ENCODE measurements at places on chromosomes 2 and 18. TPM values are rescaled to one million over a fixed set of nuclear protein-coding genes. Genes with fewer than 3 reads are reported as not detected.

GRCh38 chr2:70304498-70304897, 2.6 kb upstream of the FAM136A start:
- no peak for DNase-seq

- no peak for DNase-seq
These were observed 144.2 kb downstream of the RTP5 start for GRCh38 chr2:242013771-242014170.

The SLC4A5 gene
- total RNA-seq = 2.6 TPM

GRCh38 chr2:85238607-85239006, 89.2 kb downstream of the TGOLN2 start:
- no peak for DNase-seq

GRCh38 chr2:1628893-1629292, 115.4 kb downstream of the PXDN start:
- DNase-seq = peak; percentile 87

- DNase-seq = peak; percentile 36
These were observed 1.5 kb downstream of the CAB39 start for GRCh38 chr2:230714136-230714480.

GRCh38 chr18:54388203-54389142, 30.8 kb downstream of the C18orf54 start:
- no peak for DNase-seq

DNA sequence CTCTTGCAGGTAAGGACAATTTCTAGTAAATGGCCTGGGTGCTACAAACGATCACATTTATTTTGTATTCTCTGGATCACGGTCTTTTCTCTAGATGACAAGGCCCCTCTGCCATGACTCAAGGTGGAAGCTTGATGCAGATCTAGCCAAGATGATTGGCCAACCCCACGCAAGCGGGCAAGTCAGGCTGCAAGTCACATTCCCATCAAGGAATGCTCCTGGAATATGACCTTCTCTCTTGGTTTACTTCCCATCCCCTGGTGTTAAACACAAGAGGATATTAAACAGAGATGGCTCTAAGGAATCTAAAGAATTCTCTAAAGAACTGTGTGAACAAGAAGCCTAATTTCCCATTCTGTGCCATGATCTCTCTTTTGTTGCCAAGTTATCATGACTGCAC, 97.3 kb upstream of the SERPINE2 start:
- DNase-seq = no peak

DNA sequence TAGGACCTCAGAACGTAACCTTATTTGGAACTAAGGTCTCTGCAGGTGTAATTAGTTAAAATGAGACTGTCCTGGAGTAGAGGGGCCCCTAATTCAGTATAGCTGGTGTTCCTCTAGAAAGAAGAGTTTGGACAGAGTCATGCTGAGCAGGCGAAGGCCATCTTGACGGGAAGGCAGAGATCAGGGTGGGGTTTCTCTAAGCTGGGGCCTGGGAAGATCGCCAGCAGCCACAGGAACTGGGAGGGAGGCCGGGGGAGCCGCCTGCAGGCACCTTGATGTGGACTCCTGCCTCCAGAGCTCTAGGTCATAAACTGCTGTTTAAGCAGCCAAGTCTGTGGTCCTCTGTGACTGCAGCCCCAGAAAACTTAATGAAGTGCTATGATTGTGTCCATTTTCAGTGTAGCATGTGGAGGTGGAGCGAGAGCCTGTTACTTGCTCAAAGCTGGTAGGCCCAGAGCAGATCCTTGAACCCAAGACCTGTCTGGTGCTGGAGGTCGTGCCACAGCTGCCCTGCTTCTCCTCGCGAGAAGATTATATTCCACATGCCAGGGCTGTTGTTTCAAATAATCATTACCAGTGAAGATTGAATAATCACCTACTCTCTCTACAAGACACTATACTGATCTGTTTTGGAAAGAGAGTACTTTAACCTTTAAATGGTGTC, 105.7 kb downstream of the TPO start:
- no peak for DNase-seq

DNA sequence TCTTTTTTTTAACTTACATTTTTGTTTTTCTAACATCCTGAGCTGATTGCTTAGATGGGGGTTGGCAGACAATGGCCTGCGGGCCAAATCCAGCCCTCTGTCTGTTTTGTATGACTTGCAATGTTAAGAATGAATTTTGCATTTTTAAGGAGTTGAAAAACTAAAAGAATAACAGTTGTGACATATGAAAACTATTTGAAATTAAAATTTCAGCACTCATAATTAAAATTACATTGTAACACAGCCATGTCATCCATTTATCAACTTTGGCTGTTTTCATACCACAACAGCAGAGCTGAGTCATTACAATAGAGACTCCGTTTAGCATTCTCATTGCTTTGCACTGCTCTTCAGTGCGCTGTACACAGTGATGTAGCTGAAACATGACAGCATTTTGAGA, 94.1 kb upstream of the MC4R start:
- no peak for DNase-seq

- DNase-seq = peak; percentile 35
These were observed 35.7 kb upstream of the ST3GAL5 start for GRCh38 chr2:85924522-85924921.

DNA sequence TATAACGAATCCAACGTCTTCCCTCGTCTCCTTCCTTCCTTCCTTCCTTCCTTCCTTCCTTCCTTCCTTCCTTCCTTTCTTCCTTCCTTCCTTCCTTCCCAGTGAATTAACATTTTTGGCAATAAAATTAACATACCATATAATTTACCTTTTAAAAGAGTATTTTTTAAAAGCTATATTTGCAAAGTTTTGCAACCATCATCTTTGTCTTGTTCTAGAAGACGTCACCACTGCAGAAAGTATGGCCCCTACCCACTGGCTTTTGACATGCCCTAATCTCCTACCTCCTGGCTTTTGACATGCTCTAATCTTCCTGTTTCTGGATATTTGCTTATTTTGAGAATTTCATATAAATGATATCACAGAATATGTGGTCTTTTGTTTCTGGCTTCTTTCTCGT, 1023.9 kb upstream of the ZEB2 start:
- DNase-seq = no peak

DNA sequence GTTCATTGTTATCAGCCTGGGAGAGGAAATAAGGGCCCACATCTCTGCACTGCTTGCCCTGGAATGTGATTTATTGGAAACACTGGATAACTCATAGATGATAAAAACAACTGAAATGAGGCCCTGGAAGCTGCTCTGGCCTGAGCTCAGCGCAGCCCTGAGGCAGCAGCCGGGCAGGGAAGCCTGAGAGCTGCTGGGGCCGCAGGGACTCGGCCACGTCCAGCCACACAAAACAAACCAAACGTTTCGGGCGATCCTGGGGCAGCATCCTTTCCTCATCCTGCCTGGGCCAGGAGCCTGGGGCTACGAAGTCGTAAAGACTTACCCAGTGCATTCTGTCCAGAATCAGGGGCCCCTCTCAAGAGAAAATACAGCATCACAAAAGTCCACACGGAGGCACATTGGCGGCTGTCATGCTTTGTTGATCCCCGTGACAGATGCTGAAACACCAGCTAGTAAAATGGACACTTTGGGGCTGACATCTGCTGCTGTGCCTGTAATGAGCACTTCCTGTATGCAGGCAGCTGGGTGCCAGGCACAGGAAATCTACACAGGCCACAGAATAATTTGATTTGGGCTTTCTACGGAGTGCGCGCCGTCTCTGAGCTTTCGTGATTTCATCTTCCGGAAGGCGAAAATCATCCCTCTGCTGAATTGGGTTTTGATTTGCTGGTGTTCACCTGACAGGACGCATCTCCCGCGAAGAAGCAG, 250.6 kb downstream of the EIPR1 start:
- peak; percentile 80 for DNase-seq

The CHST10 gene
- 21.4 TPM for total RNA-seq

DNA sequence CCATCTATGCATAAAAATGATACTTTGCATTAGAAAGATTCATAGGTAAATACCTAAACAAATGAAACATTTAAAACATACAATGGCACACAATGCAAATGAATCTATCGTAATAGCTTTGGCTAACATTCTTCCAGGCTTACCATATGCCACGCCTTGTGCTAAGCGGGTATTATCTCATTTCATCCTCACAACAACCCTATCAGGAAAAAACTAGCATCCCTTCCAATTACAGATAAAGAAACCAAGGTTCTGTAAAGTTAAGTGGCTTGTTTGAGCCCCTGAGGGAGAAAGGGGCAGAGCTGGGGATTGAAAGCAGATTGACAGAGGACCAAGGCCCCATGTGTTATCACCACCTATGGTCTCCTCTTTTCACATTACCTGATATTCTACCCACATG, 145.4 kb upstream of the ETAA1 start:
- DNase-seq = no peak

DNA sequence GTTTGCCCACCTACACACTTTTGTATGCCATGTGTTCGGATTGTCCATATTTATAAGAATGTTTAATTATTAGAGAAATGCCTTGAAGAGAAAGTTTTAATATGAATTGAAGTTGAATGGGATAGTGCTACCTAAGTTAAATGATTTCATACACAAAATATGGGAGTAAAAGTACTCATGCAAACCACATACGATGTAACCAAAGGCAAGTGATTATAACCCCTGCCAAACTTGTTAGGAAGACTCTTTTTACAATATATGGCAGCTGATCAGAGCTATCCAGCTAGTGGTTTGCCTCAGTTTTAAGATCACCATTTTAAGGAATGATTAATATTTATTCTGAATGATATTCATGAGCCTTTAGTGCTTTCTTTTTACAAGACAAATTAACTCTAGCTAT, 106.7 kb downstream of the MYO1B start:
- DNase-seq = no peak

DNA sequence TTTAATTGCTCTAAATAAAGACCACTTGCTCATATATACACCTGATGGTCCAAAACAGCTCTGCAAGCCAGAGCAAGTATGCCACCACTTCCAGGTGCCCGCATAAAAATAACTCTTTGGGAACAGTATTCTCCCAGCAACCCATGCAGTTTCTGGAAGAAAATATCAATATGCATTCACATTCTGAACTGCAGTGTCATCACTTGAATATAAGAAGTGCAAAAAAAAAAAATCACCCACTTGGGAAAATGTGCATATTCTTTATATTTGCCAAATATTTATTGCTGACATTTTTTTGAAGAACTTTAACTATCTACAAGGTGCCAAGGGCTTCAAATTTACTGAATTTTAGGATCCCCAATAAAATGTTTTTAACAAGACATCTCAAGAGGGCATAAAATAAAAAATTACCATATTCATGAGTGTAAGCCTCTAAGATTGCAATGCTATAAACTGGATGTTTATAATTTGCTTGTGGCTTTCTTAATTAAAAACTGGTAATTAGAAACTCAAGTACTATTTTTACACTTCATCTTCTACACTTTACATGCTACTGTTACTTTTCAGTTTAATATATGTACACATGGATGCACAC, 360.6 kb upstream of the HNRNPA3 start:
- no peak for DNase-seq

The RFX8 gene
- total RNA-seq = 0.51 TPM

DNA sequence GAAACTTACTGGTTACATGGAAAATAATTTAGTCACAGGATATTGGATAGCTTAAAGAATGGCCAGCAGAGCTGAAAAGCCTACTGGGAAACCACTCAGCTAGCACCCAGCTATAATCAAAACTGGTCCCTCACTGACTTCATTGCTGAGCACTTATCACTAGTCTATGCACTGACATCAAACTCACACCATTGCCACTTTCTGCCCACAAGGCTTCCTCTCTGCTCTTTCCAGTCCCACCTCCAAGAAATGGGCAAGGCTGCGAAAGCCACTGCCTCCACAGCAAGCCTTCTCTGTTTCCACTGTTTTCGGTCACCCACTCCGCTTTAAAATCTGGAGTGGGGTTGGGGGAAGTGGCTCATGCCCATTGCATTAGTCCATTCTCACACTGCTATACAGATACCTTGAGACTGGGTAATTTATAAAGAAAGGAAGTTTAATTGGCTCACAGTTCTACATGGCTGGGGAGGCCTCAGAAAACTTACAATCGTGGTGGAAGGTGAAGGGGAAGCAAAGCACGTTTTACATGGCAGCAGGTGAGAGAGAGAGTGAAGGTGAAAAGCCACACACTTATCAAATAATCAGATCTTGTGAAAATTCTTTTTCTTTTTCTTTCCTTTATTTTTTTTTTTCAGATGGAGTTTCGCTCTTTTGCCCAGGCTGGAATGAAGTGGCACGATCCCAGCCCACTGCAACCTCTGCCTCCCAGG, 77.0 kb upstream of the CERS6 start:
- DNase-seq = no peak

The PRLH gene
- total RNA-seq = not detected

DNA sequence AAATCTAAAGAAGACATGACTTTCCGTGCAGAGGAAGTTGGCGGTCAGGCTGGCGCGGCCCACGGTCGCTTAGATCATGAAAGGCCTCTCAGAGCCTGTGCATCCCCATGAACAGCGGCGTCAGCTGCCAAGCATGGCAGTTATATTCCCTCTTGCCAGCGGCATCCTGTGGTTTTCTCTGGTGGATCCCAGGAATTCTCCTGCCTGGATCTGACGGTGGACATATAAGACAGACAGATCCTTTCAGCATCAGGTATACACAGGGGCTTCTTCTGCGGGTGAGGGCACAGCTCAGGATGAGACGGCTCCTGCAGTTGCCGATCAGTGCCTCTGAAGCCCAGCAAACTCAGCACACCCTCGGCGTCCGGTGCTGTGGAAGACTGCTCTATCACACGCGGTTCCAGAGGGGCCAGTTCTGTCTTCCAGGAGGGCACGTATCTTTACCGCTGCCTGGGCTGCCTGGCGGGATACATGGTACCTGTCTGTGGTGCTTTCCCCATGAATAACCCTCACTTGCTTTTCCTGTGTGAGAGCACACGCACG, 157.8 kb downstream of the LDLRAD4 start:
- DNase-seq = no peak

The GLI2 gene
- 6.9 TPM for total RNA-seq

DNA sequence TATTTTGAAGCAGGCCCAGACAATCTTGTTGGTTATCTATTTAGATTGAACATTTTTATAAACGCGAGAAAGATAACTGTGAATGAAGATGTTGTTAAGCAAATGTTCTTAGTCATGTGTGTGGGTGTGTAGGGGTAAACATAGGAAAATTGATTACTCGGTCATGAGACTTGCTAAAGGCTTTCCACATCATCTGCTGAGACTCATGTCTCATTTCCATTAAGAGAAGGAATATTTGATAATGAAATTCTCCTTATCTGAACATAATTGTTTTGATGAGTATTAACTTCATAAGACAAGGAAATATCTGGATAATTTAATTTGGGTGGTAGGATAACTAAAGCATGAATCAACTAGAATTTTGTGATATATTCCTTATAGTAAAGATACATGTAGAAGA, 19.7 kb downstream of the CCDC102B start:
- no peak for DNase-seq

DNA sequence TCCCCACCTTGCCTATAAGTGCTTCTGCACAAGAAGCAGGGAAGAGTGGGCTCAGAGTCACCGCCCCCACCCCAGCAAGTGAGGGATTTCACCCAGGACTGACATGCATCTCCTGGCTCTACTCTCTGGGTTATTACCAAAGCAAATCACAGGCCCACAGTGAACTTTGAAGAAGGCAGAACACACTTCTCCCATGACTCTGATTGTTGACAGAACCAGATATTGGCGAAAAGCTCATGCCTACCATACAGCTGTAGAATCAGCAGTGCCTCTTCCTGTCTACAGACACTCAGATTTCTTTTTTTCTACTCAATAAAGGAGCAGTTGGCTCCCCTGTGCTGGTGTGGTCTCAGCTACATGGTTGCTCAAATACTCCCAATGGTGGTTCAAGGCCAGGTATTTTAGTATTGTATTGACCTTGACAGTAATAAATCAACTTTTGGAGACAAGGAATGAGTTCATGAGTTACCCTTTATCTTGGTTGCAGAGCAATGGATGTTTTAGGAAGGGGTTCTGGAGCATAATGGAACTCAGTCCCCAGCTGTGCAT, 512.9 kb upstream of the ID2 start:
- DNase-seq = no peak

The AQP12B gene
- total RNA-seq = not detected

GRCh38 chr2:224078656-224079055, 39.6 kb upstream of the SERPINE2 start:
- DNase-seq = no peak

The ACVR1C gene
- 0.10 TPM for total RNA-seq
